ENCODE measurements at places on chromosomes 5 and 9.

- no peak for DNase-seq
These were observed 303.2 kb downstream of the PRR16 start for GRCh38 chr5:120767178-120767820.

DNA sequence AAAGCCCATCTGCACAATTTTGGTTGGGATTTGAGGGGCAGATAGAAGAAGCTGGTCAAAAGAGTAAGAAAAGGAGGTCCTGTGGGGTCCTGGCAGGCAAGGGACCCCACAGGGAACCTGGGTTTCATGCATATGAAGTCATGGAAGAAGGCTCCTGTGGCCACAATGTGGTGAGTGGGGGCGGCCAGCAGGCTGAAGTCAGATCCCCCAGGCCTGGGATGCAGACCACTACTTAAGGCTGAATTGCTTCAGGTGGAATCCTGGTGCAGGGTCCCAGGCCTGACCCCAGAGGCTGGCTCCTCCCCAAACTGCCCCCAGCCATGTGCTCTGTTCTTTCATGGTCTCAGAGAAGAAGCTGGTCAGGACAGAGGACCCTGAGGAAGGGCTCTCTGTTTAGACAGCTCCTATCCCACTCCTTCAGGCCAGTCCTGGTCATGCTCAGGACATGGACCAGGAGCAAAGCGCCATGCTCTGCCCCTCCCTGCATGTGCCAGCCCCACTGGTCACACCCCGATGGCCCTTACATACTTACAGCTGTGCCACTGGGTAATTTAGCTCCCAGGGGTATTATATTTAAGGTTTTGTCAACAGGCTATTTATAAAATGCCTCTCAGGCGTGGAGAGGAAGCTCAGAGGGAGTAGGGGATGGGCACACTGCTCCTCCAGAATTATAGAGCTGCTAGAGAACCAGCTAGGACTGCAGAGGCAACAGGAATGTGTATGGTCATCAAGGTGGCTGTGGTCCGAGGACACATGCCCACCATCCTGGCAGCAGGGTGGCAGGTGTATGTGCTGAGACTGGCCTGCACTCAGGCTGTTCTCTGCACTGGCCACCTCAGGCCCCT is 33.4 kb downstream of the C5orf15 start:
- DNase-seq: no peak

DNA sequence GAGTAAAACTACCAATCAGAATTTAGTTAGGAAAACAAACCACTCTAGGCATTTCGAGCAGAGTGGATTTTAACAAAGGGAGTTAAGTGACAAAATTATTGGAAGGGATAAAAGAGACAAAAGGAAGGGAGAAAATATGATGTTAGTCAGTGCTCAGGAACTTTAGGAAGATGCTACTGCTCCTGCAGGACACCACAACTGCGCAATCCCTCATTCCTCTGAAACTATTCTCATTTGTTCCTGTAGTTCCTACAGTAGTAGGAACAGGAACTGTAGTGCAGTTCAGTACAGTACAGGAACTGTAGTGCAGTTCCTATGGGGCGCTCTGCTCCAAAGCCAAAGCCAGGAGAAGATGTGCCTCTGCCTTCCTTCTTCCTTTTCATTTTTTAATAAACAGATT is 29.9 kb upstream of the MEGF10 start:
- no peak for DNase-seq

GRCh38 chr5:4023091-4023752 is 427.6 kb downstream of the IRX1 start:
- DNase-seq: no peak

- DNase-seq: no peak
These were observed 2.4 kb downstream of the AGGF1 start for GRCh38 chr5:77032635-77033034.

- no peak for DNase-seq
These were observed 229.8 kb downstream of the BNC2 start for GRCh38 chr9:16640649-16641048.

DNA sequence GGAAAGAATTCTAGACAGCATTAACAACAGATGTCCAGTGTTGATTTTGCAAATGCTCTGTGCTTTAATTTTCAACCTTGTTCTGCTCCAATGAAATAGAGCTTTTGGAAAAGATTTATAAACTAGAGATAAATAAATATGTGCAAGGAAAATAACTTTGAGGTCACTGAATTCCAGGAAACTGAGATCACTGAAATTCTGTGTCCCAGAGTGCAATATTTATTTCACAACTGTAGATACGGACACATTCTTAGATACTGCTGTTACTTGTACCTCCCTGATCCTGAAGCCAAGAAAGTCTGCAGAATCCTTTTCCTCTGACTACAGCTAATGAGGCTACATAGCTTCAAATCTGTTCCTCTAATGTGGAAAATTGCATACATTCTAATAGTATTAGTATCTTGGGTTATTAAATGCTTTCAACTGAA is 222.9 kb downstream of the DOCK8 start:
- no peak for DNase-seq

DNA sequence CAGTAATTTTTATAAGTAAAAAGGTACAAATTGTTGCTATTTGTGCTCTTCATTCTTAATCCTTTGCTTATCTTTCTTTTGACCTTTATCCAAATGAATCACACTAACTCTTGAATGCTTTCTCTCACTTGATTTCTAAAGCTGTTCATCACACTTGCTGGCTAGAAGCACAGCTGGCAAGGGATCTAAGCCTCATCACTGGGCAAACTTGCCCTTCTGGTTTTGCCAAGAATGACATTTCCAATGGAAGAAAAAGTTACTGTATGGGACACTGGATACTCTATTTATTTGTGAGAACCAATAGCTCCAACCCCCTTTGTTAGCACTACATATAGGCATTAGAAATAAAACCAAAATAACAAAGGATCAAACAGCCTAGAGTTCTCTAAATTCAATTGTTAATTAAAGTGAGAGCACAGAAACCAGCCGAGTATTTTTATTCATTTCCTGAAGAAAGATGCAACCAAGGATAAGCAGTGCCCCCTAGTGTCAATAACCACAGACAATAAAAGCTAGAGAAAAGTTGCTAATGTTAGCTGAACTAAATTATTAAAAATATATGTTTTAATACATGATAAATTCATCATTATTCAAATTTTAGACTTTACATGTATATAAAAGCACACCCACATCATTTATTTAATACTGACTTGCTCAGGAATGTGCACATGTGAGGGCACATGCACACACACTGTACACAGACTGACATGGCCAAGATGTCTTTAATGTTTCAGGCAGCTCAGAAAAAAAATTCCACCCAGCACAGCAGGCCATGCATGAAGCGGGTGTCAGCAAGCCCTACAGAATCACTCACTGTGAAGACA is 59.8 kb upstream of the POU5F2 start:
- no peak for DNase-seq

- no peak for DNase-seq
These were observed 17.0 kb downstream of the MRNIP start for GRCh38 chr5:179841621-179842020.

- no peak for DNase-seq
These were observed 504.8 kb downstream of the DIRAS2 start for GRCh38 chr9:90137801-90138200.

DNA sequence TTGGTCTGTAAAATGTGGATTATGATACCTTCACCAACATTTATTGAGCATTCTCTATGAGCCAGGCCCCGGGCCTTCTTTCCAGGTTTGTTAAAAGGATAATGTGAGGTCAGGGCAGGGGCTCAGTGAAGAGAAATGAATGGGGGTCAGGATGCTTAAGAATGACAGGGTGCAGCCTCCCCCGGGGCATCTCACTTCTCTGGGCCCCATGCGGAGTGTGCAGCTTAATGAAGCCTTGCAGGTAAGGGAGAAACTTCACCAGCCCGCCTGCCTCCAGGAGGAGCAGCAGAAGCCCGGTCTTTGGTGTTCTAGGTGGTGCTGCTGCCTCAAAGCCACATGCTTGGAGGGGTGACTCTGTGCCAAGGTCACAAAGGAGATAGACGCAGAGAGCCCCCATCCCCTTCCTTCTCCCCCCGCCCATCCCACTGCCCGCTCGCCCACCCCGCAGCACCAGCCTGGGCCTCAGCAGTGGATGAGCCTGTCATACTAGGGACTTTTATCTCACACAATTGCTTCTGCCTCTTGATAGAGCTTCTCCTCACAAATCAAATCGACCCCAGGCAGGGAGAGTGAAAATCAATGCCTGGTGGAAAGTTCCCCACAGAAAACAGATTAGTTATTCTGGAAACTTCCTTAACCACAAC is 244.8 kb downstream of the PBX3 start:
- no peak for DNase-seq

DNA sequence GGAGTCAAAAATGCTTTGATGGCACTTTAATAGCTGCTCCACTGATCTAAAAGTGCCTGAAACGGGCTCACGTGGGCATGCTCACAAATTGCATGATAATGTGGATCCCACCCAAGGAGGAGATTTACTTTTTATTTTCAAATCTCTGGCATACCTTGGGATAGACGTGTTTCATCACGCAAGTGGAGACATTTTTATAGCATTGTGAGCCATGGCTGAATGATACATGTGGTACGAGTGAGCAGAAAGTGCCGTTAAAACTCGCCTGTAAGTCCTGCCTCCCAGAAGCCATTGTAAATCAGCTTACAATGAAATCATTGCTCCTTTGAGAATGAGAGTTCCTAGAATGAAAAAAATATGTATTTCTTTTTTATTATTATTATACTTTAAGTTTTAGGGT is 514.7 kb downstream of the MAT2B start:
- no peak for DNase-seq

- DNase-seq: no peak
These were observed 51.4 kb downstream of the ROR2 start for GRCh38 chr9:91898451-91899218.

- DNase-seq: peak; percentile 1
These were observed 79.0 kb downstream of the GLDC start for GRCh38 chr9:6566409-6567139.

DNA sequence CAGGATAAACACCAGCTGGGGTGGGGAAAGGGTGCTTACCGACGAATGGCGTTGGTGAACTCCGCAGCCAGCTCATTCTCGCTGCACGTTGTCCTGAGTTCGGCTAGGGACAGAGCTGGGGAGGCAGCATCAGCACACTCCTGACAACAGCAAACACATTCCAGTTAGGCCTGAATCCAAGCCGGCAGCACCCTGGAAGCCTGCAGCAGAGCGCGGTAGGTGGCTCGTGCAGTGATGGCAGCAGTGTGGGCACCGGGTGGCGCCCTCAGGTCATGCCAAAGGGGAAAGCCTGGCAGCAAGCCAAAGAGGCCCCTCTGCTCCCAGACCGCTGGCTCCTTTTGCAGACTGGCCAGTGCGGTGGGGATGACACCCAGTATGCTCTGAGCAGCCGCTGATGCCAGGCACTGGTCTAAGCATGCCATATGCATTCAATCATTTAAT is 66.9 kb downstream of the DCP2 start:
- peak; percentile 15 for DNase-seq

- DNase-seq: no peak
These were observed 381.1 kb downstream of the ZNF608 start for GRCh38 chr5:124365361-124365801.

DNA sequence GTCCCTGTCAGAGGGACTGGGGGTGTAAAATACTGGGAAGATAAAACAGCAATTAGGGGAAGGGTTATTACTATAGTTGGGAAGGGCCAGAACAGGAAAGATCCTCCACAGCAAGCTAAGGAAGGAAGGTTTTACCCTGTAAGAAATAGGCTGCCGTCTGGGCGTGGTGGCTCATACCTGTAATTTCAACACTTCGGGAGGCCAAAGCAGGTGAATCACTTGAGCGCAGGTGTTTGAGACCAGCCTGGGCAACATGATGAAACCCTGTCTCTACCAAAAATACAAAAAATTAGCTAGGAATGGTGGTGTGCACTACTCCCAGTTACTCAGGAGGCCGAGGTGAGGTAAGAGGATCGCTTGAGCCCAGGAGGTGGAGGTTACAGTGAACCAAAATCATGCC is 165.1 kb upstream of the TLX3 start:
- DNase-seq: no peak

Measured in stimulated activated CD8-positive, alpha-beta memory T cell treated with anti-CD3 and anti-CD28 coated beads, Interleukin-4, amount 100 ng/mL, for 24 hours (primary cell).